ENCODE measurements at places on chromosomes 1 and 21. TPM values are rescaled to one million over a fixed set of nuclear protein-coding genes. Genes with fewer than 3 reads are reported as not detected.

Gene SPRR5
- total RNA-seq: not detected

Gene LENEP
- total RNA-seq: not detected

Gene S100A7A
- 0.79 TPM for total RNA-seq

Gene NOS1AP
- total RNA-seq: 4.2 TPM

Gene SLX9
- 53.9 TPM for total RNA-seq

Gene PADI3
- total RNA-seq: not detected

Gene ACTL8
- total RNA-seq: not detected

Gene DENND2C
- 2.9 TPM for total RNA-seq

Gene HNRNPCL2
- not detected for total RNA-seq

Gene NUP210L
- total RNA-seq: not detected

Gene OVAAL
- not detected for total RNA-seq

Gene KCNQ4
- total RNA-seq: 25.5 TPM

Gene RGS4
- total RNA-seq: 12.0 TPM

Gene FLG2
- total RNA-seq: not detected

Gene F5
- not detected for total RNA-seq

Gene ADORA3
- total RNA-seq: 10.5 TPM

Gene BTG3
- total RNA-seq: 33.5 TPM
